ENCODE measurements at places on chromosomes 12 and 14.

- DNase-seq: no peak
Measured at GRCh38 chr14:68238551-68238950, 419.0 kb downstream of the RAD51B start.

DNA sequence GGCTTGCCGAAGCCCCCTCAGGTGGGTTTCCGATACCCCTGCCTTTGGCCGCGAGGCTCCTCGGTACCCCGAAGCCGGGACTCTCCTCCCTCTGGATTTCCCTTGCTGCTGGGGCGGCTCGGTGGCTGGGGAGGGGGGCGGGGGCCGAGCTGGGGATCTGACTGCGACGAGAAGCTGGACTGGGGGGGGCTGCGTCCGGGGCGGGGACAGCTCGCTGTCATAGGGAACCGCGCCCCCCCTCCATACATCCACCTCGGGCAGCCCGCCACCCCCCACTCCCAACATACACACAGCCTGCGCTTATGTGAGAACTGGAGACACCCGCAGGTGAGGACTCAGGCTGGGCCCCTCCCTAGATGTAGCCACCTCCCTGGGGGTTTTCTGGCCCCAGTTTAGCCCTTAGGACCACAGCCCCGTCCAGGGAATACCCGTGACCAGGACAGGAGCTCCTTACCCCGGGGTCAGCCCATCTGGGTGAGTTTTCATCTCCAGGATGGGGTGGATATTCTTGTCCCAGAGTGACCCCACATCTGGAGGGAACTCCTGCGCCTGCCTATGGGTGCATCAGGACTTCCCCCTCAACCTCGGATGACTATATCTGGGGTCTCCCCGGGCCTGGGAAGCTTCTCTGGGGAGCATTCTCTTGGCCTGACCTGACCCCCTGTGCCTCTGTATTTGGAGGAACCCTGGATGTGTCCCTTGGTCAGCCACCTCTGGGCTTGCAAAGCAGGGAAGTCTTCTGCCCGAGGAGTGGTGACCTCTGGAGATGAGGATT, 687 bp downstream of the ASIC1 start:
- peak; percentile 40 for DNase-seq

DNA sequence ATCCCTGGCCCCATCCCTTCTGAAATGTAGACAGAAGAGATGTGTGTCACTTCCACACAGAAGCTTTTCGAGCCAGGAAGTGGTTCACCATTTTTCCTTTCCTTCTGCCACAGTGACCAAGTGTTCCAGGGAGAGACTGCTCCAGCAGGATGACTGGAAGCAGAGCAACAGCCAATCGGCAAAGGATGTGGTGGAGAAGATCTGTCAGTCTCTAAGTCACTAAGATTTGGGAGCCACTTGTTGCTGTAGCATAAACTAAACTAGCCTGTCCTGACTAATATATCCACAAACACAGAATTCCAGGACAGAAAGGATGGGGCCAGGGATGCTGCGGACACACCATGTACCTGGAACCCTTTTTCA, 42.9 kb downstream of the DUSP6 start:
- DNase-seq: no peak

GRCh38 chr12:67592228-67593011, 56.1 kb upstream of the DYRK2 start:
- DNase-seq: no peak

DNA sequence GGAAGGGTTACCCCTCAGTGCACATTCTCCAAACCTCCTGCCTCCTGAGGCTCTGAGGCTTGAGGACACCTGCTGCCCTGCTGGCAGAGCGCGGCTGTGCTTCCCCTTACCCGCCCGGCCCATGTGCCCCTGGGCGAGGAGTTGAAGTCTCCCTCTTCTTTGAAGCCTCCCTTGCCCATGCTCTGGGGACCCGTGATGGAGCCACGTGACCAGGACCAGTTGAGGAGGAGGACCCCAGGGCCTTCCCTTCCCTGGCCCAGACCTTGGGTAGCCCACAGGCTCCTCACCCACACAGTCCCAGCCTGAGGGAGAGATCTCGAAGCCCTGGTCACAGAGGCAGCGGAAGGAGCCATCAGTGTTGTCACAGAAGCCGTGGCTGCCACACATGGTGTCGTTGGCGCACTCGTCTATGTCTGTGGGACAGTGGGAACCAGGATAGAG, 12.9 kb downstream of the ISCA2 start:
- peak; percentile 66 for DNase-seq

DNA sequence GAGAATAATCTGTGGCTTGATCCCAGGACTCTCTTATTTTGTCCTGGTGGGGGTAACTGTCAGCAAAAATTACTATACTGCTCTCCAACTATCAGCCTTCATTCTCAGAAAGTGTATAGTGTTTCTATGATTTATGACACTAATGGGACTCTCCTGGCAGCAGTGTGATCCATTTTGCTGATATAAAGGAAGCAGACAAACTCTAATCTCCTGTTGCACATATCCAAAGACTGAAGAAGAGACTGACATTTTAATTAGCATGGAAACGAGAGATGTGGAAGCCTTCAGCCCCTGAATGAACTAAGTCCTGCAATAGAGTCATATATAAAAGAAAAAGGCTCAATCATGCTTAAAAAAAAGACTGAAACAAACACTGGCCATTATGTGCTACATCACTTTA, 127.8 kb upstream of the SSTR1 start:
- no peak for DNase-seq

DNA sequence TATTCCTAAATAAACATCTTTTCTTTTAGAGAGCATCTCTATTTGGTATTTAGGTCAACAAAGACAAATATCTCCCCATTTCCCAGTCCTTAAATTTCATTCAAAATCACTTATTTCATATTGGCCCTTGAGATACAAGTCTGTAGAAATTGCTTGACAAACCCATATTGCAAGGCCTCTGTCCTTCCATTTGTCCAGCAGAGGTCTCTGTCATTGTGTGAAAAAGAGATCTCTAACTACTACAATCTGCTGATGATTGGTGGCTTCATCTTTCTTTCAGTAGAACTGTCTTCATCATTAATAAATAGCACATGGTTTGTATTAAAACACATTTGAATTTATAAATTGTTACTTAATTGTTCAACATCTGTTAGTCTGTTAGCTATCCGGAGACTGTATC, 252.6 kb downstream of the ACSS3 start:
- DNase-seq: no peak

DNA sequence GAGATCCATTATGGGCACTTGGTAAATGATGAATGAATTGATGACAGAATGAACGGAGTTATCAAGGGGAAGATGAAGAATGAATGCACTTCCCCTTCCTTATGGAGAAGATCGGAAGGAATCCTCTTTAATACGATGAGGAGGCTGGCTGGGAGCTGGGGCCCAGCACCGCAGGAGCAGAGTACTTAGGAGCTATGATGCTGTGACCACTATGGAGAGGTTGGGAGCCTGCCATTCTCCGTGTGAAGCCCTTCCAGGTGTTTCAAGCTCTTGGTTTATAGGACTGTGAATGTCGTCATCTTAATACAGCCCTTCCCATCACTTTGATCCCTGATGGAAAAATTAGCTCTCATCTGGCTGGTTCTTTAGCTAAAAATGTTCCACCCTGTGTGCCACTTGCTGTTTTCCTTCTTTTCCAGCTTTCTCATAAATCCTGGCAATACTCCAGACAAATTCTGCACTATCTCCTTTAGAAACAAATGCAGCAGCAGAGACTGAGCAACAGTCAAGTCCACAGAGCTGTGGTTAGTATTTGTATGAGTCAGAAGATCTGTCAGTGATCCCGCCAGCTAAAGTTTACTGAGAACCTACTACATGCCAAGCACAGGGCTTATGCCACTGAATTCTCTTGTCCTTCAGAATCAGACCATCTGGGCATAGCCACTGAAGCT, 263.1 kb upstream of the CRY1 start:
- DNase-seq: no peak

DNA sequence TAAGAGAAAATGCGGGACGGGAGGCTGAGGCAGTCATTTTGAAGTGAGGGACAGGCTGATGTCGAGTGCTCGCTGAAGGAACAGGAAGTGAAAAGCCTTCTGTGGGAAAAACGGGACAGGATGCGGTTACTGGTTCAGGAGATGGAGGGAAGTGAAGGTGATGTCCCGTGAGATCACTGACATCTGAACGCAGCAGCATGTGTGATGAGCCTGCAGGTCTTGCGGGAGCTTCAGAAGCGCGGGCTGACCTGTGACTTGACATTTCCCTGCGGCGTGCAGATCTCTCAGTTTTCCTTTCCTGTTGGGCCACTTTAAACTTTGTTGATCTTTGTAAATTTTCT, 77.8 kb downstream of the DDX51 start:
- DNase-seq: no peak

DNA sequence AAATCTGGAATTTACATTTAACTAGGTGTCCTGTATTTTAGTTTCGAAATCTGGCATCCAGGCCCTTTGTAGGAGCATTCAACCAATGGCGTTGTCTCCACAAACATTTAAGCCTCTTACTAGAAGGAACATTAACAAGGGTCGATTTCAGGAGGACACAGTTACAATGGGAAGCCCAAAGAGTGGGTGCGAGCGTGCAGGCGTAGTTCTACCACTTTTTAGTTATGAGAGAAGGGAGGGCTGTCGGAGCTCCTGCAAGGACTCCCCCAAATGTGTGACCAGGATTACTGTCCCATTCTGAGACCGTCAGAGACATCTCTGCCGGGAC, 365 bp upstream of the ABHD4 start:
- DNase-seq: no peak

GRCh38 chr12:82242729-82243128, 115.5 kb downstream of the CCDC59 start:
- DNase-seq: no peak

All from RWPE2 (cell line).